NCI-H1417 treated with DMSO at 0.1 percent for 48 hours (cell line): ENCODE measurements at places on chromosomes 13 and 19.

DNA sequence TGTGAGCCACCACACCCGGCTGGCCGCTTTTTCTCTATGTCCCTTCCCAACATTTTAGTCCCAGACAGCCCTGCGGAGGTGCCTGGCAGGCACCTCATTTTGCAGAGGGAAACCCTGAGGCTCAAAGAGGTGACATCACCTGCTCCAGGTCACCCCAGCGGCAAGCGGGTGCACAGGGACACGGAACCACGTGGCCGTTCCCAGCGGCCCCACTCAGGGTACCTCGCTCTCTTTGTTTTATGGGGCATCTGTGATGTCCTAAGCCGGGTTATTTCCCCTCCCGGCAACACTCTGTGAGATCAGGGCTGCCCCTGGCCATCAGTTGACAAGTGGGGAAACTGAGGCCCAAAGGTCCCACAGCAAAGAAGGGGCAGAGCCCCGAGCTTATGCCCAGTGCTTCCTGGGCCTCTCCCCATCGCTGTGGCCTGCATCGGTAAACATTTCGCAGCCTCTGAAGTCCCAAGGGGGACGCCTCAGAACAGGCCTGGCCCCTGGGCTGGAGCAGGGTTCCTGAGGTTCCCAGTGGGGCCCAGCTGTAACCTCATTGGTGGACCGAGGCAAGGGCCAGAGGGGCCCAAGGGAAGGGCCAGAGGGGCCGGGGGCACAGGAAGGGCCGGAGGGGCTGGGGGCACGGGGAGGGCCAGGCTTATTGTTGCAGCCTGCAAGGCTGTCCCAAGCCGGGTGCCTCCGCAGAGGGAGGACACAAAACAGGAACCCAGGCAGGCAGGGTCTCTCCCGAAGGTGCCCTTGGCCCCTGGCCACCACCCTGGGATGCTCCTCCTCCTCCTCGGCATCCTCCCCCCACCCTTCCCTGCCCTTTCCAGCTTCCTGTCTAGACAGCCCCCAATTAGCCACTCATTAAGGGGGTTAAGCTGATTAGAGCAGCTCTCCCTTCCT, 39.0 kb downstream of the SMIM24 start:
- no peak for DNase-seq

DNA sequence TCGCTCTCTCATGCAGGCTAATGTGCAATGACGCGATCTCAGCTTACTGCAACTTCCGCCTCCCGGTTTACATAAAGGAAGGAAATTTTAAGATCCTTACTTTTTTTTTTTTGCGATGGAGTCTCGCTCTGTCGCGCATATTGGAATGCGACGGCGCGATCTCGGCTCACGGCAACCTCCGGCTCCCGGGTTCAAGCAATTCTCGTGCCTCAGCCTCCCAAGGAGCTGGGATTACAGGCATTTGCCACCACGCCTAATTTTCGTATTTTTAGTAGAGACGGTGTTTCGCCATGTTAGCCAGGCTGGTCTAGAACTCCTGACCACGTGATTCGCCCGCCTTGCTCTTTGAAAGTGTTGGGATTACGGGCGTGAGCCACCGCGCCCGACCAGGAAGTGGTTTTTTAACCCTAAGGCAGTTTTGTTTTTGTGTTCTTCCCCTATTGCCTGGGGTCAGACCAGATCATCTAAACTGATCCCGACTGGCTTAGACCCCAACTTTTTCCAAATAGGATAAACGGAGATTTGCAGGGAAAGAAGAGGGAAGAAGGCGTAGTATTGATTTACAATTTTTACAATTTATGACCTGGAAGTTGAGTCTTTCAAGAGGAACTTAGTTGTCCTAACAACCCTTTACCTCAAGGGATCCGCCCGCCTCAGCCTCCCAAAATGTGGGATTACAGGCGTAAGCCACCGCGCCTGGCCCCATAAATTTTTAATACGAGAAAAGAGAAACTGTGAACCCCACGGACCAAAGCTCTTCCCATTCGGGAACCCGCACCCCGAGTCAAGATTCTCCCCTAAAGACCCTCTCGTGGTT, 142.0 kb downstream of the ZNF737 start:
- no peak for DNase-seq

DNA sequence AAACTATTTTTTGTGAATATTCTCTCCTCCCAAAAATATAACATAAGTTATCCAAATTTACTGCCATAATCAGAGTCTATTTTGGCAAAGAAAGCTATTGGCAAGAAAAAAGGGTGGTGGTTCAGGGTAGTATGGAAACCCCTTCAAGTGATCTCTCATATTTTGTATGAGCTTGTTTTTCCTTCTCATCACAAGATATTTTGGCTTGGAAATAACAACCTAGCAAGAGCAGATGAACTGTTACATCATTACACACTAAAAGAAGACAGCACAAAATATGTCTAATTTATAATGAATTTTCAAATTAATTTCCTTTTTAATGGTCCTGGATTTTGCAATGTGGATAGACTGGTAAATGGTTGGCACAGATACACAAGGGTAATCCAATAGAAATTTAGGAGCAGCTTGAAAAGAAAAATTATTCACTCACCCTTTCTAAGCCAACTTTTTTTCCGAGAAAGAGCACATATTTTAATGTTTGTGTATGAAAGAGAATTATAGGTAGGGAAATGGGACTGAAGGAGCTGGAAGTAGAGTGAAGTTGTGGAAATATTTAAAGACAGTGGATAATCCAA, 225.1 kb downstream of the EFNB2 start:
- DNase-seq: no peak

GRCh38 chr13:41673640-41674039, 216.3 kb downstream of the RGCC start:
- DNase-seq: no peak

DNA sequence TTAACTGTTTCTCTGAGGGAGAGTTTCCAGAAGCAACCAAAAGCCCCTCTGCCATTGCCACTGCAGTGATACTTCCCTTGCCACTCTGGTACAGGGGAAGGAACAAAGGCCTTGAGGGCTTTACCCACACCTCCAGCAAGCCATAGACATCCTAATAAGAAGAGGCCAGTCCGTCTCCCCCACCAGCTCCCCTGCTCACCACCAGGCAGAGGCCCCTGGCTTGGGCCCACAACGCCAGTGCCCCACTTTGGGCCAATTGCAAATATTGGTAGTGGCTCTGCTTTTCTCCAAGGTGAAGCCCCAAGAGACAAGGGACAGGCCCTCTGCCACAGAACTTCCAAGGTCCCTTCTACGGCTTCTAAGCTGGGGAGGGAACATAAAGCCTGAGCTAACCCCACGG, 833.0 kb downstream of the DACH1 start:
- DNase-seq: no peak

DNA sequence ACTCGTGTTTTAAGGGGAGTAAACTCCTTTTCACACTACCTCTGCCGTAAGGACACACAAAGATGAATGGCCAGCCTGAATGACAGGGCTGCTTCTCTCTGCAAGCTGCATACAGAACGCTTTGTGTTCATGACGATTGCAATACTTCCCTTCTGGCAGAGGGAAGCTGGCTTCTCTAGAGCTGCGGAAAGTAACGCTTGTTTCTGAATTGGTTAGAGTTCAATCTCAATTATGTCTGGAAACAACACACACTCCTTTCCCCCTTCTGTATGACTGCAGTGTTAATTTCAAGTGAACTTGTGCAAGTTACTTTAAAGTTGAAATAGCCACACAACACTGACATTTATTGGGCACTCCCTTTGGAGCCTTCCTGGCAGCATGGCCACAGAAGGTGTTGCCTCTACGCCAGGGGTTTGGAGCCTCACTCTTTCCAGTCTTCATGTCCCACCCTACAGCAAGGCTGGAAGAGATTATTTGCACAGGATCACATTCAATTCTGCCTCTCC, 242.6 kb downstream of the NDFIP2 start:
- DNase-seq: no peak

DNA sequence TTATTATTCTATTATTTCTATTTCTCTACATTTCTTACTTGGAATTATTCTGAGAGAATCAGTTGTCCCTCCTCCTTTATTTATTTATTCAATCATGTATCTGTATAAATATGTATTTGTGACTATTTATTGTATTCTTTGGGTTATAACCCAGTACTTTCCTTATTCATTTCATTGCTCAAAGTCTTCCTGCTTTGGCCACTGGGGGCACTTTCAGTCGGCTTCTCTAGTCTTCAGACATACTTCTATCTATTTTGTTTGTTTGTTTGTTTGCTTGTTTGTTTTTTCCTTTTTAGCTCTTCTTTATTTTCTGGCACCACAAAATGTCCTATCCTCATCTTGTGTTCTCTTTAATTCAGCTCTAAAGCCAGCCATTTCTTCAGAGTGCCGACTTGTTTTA, 260.4 kb downstream of the NALCN start:
- no peak for DNase-seq

DNA sequence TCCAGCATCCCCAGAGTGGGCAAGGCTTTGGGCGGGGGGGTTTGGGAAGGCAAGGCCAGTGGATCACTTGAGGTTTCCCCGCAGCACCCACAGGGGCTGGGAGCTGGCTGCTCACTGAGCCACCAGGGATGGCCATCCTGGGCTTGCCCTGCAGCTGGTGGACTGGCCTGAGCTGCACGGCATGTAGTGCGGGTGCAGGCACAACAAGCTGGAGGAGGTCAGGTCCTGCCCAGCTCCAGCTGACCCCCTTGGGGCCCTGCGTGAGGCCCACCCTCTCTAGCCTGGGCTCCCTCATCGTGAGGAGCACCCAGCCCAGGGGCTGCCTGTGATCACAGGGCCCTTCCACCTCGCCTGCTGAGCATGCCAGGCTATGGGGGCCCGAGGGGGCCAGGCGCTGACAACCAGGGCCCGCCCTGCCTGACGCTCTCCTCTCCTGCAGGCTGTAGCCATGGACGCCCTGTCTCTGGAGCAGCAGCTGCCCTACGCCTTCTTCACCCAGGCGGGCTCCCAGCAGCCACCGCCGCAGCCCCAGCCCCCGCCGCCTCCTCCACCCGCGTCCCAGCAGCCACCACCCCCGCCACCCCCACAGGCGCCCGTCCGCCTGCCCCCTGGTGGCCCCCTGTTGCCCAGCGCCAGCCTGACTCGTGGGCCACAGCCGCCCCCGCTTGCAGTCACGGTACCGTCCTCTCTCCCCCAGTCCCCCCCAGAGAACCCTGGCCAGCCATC, 22.9 kb downstream of the COMP start:
- no peak for DNase-seq

DNA sequence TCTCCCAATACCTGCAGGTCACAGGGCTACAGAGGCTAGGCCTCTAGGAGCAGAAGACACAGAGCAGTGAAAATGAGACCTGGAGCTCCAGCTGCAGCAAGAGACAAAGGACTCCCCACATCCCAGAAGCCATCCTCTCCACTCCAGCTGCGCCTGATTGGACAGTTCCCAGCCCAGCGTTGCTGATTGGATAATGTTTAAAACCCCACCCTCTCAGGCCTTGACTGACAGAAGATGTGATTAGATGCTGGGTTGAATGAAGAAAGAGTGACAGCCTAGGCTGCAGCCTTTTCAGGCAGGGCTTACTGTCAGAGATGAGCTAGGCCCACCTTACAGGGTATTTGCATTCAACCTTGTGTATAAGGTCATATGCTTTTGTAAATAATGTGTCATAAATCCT, 59.4 kb downstream of the ZNF708 start:
- DNase-seq: no peak

- DNase-seq: no peak
Measured at GRCh38 chr13:64099994-64100393, 2684.3 kb upstream of the PCDH20 start.

DNA sequence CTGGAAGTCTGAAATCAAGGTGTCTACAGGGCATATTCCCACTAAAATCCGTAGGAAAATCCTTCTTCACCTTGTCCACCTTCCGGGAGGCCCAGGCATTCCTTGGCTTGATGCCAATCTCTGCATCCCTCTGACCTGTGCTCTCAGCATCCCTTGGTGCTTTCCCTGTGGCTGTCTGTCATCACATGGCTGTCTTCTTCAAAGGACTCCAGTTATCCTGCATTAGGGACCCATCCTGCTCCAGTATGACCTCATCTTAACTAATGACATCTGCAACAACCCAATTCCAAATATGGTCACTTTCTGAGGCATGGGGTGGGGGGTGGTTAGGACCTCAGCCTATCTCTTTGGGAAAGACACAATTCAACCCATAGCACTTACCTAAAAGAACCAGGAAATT, 423.8 kb downstream of the IRS2 start:
- DNase-seq: no peak

GRCh38 chr19:1182727-1183126, 8.7 kb upstream of the SBNO2 start:
- DNase-seq: no peak

DNA sequence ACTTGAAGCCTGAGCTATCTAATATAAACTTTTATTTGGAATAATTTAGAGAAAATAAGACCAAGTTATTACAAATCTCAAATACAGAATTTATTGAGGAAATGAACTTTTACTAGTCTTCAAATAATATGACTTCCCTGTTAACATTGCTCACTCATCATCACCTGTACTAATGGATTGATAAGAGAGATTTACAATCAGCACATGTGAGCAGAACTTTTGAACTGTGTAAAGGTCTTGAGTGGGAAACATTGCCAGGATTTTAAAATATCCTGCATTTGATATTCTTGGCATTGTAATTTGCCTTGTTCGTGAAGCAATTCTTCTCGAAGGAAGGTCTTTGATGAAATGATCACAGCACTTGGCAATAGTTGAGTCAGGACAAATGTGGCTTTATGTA, 111.9 kb downstream of the FGF9 start:
- no peak for DNase-seq

GRCh38 chr19:19619181-19619848, 828 bp upstream of the PBX4 start:
- DNase-seq: no peak

- DNase-seq: no peak
Measured at GRCh38 chr19:54875506-54875905, 1.5 kb downstream of the FCAR start.

DNA sequence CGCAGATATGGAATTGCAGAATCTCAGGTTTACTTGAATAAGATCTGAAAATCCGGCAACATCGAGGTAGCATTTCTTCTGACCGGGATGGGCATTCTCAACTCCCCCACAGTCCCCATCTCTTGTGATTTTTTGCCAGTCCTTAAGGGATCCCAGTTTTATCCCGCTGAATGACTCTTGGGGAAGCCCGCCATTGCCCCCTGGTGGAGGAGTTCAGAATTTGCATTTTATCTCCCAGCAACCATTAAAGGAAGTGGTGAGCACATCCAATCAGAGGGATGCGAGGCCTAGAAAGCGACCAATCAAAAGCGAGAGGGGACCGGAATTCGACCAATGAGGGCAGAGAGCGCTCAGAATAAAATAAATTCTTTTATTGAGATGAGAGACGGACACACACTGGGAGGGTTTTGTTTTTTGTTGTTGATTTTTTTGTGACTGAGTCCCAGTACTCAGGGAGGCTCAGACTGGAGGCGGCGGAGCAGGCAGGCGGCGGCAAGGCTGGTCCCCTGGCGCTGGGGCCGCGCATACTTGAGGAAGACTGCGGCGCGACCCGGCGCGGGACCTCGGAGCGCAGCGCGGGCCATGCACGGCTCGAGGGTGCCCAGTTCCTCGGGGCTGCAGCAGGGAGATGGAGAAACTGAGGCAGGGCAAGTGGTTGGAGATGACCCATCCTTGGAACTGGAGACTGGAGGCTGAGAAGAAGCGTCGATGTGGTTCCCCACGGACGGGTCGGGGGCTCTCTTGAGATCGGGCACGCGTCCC, 3.9 kb upstream of the TTC9B start:
- peak; percentile 7 for DNase-seq

GRCh38 chr13:113292021-113292862, 4.8 kb upstream of the LAMP1 start:
- no peak for DNase-seq

GRCh38 chr13:22451327-22451741, 729.4 kb upstream of the SGCG start:
- no peak for DNase-seq

- no peak for DNase-seq
Measured at GRCh38 chr19:13022859-13023636, 27.8 kb downstream of the NFIX start.
